Stimulated activated CD4-positive, alpha-beta T cell treated with anti-CD3 and anti-CD28 coated beads, Interleukin-12 subunit alpha, Interleukin-12 subunit beta, amount 100 ng/mL, for 24 hours (primary cell): ENCODE measurements at places on chromosomes 3 and 15.
A peak's percentile ranks its signal among the peaks of the same experiment; 100 is the strongest.

DNA sequence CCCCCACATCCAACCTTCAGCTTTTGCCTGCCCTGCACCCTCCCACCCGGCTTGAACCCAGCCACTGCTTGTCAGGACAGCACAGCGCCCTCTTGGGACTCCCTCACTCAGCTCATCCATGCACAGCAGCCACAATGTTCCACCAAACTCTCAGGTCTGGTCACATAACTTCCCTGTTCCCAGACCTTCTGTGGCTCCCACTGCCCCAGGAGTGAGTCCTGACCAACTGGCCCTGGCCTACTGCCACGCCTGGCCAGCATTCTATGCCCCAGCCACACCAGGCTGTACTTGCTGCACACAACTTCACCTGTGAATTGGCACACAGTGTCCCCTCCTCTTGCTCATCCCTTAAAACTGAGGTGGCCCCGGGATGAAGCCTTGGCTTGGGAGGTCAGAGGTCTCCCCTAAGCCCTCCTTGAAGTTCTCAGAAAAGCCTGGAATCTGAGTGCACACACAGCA is 21.0 kb downstream of the PLXNB1 start:
- no peak for DNase-seq

DNA sequence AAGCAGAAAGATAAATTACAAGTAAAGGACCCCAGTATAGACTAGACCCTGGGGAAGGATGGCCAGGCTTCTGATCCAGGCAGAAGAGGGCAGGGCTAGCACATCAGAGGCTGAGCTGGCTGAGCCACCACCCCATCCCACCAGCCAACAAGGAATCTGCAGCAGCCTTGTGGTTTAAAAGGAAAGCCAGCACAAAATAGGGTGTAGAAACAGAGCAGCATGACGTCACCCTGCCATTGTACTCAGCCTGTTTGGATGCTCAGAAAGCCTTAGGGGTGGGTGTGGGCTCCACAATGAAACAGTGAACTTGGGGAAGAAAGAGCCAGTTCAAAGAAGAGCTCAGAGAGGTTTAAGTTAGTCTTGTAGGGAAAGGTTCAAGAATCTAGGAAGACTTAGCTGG is 28.2 kb downstream of the DUOX1 start:
- DNase-seq, result no peak

DNA sequence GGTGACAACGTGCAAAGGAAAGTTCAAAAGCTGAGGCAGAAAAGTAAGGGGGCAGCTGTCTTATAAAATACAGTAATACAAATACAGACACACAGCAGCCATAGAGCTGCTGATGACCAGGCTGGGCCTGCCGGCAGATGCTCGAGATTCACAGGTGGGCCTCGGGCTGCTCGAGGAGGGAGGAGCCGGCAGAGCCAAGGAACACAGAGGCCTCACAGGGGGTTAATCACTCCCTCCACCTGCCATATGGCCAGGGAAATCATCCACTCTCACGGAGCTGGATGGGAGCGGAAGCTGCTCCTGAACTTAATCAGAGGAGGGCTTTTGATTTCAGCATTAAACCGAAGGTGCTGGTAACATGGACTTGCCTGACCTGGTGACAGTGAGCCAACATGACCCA is 29.6 kb upstream of the MGLL start:
- no peak for DNase-seq

DNA sequence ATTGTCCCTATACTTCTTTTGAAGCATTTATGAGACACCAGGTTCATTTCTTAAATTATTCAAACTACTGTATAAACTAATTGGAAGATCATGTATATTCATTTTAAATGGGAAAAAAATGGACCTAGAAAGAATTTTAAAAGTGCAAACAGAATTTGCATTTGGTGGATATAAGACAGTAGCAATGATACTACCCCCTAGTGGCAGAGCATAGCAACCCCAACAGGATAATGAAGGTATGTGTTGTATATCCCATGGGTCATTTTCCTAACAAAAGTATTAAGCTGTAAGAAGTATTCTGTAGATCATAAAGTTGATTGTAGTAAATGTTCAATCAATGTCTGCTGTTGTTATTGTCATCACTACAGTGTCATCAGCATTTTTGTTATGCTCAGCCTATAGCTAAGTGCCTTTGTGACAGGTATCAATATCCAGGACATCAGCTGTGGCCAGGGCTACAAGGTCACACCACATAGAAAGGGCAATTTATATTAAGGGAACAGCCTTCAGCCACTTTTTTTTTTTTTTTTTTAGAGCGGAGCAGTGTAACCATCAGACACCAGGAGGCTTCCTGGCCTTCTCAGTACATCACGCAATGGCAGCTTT is 175.8 kb downstream of the FOXB1 start:
- no peak for DNase-seq

DNA sequence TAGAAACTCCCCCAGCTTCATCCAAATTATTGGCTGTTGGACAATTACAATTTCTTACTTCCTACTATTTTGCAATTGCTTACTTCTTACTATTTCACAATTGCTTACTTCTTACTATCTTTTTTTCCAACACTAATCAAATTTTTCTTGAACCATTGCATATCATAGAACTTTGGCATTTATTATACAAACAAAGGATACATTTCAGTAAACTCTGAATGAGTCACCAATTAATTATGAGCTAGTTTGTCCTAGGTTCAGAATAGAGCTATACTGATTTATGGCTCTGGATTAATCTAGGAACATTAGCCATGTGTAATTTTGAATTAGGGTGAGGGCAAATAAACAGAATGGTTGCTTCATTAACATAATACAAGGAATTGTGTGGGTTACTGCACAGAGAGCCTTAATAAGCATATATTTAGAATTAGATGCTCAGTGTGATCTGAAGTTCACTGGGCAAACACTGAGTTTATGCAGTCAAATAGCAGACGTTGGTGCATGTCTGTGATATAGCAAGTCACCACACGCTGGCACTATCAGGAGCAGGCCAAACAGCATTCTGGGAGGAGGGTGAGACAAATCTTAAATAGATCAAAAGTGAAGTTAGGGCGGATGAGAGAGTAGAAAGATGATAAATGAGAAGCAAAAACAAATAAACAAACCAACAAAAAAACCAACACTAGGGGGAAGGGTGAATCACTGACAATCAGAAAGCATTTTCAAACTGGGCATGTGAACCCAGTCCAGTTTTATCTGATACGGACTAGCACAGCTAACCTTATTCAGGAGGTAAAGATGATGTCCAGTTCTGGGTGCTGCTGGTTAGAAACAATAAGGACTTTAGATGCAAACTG is 21.5 kb downstream of the GABRR3 start:
- DNase-seq, result no peak

GRCh38 chr3:143334231-143334630 is 214.7 kb downstream of the CHST2 start:
- no peak for DNase-seq

GRCh38 chr3:13532631-13533030 is 16.3 kb upstream of the FBLN2 start:
- no peak for DNase-seq

GRCh38 chr3:134600685-134601463 is 49.9 kb downstream of the KY start:
- DNase-seq, result peak; percentile 29

DNA sequence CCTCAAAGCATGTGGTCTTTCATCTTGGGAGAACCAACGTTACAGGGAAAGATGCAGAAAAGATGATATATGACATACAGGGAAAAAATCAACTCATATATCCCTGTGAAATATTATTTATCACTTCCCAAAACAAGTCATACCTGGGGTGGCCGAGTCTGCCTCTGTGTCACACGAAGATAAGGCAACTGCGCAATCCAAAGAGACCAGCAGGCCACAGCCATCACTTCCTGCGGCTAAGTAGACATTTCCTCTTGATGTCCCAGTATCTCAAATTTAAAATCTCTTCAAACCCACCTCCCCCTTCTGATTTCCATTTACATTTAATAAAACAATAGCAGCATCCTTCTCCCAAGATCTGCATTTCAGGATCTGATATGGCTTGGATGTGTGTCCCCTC is 71.5 kb downstream of the IGF2BP2 start:
- no peak for DNase-seq

DNA sequence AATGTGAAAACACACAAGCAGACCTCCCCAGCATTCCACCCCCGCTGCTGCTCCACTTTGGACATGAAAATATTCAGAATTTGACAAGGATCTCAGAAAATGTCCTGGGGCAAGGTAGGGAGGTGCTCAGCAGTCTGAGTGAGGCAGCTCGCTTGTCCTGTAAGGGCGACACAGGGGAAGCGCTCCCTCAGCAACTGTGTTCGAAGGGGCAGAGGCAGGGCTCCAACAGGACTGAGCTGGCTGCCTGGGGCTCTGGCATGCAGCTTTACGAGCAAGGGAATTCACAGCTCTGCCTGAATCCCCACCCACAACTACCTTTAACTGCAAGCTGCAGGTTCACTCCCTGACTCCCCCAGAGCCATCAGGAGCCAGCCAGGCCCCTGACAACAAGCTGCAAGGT is 287.0 kb upstream of the LYSMD4 start:
- no peak for DNase-seq

DNA sequence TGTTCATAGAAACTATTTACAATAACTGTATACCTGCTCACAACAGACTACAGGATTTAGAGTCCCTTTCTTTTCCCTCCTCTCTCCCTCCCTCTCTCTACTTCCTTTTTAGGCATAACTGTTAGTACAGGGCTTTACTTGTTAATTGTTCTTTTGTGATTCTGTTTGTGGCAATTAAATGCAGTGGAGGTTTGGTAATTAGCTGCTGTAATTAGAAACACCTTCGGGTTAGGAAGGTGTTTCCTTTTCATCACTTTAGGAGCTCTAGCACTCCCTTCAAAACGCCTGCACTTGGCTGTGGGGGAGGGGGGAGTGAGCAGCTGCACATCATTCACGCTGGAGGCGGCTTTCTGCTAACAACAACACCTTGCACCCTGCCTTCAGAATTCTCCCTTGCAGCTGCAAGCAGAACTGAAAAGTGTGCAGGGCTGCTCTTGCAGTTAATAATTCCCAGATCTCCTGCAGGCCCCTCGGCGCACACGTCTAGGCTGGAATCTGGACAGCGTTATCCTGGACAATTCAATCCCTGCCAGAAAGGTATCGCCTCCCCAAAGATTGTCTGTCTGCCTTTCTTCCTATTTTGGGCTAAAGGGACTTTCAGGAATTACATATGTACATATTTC is 242.6 kb upstream of the RGMA start:
- no peak for DNase-seq

GRCh38 chr15:26516102-26516980 is 256.5 kb downstream of the GABRB3 start:
- no peak for DNase-seq

- no peak for DNase-seq
Observed at GRCh38 chr3:64039981-64040733, 16.9 kb upstream of the PSMD6 start.

GRCh38 chr3:190110826-190111225 is 9.9 kb downstream of the P3H2 start:
- no peak for DNase-seq

GRCh38 chr3:7288133-7288532 is 427.2 kb downstream of the GRM7 start:
- DNase-seq, result no peak

GRCh38 chr3:50616003-50616769 is 765 bp upstream of the MAPKAPK3 start:
- DNase-seq, result peak; percentile 85
